ENCODE measurements at places on chromosomes 5 and 9. TPM values are rescaled to one million over a fixed set of nuclear protein-coding genes. Genes with fewer than 3 reads are reported as not detected.

The LCN2 gene
- not detected for total RNA-seq

The MAP3K1 gene
- total RNA-seq, result 13.8 TPM

The ACOT12 gene
- 0.13 TPM for total RNA-seq

The NELFB gene
- total RNA-seq, result 78.6 TPM

The ACTL7B gene
- not detected for total RNA-seq

The PCDHB16 gene
- total RNA-seq, result 0.13 TPM

The GABRA1 gene
- total RNA-seq, result not detected

The STK32A gene
- total RNA-seq, result 0.18 TPM

The CSF1R gene
- not detected for total RNA-seq

The NTMT1 gene
- 44.7 TPM for total RNA-seq

The NRARP gene
- 14.0 TPM for total RNA-seq

The GPRIN1 gene
- 6.0 TPM for total RNA-seq

The IZUMO3 gene
- total RNA-seq, result not detected

The AP3B1 gene
- 53.4 TPM for total RNA-seq

The ADAMTS12 gene
- 0.39 TPM for total RNA-seq

The CCDC187 gene
- not detected for total RNA-seq

The FBXW11 gene
- 67.5 TPM for total RNA-seq

The ADGRV1 gene
- total RNA-seq, result 0.04 TPM

The GRM6 gene
- total RNA-seq, result not detected

The CD72 gene
- 0.07 TPM for total RNA-seq

The PCDHB11 gene
- 0.13 TPM for total RNA-seq

The PCDHA10 gene
- 0.07 TPM for total RNA-seq

The MARCOL gene
- total RNA-seq, result not detected

The TAF1L gene
- total RNA-seq, result 0.04 TPM

The SPAAR gene
- total RNA-seq, result 7.5 TPM

The FOCAD gene
- total RNA-seq, result 88.4 TPM

The SPATA31E1 gene
- total RNA-seq, result not detected

The MIER3 gene
- 20.0 TPM for total RNA-seq

The OR1Q1 gene
- not detected for total RNA-seq

The PTGS1 gene
- 14.4 TPM for total RNA-seq

The ENHO gene
- 0.07 TPM for total RNA-seq

The ITK gene
- not detected for total RNA-seq

The SPEF2 gene
- total RNA-seq, result 0.88 TPM

The PLPPR1 gene
- 0.25 TPM for total RNA-seq

The TSSK1B gene
- not detected for total RNA-seq

The NR6A1 gene
- 0.39 TPM for total RNA-seq

The LIFR gene
- total RNA-seq, result 37.4 TPM

The CKMT2 gene
- 0.07 TPM for total RNA-seq

The DPYSL3 gene
- 138 TPM for total RNA-seq

The STPG3 gene
- not detected for total RNA-seq

The EMB gene
- not detected for total RNA-seq

The COQ4 gene
- 24.4 TPM for total RNA-seq

The DNAI1 gene
- not detected for total RNA-seq
